ENCODE measurements at places on chromosomes 1 and 21. TPM values are rescaled to one million over a fixed set of nuclear protein-coding genes. Genes with fewer than 3 reads are reported as not detected.
A peak's percentile ranks its signal among the peaks of the same experiment; 100 is the strongest.

- H3K4me1 ChIP-seq = peaks cover 3% of the 10 kb centered on the region
- H3K27ac ChIP-seq = no peak overlapping the region
- no peak overlapping the region for H3K4me3 ChIP-seq
- H3K27me3 ChIP-seq = no peaks in the 10 kb centered on the region
- no peaks in the 10 kb centered on the region for H3K36me3 ChIP-seq
These were observed 76.6 kb upstream of the SELENON start for GRCh38 chr1:25723250-25723880.

- no peaks in the 10 kb centered on the region for H3K36me3 ChIP-seq
- no peak overlapping the region for H3K27ac ChIP-seq
- H3K27me3 ChIP-seq = no peaks in the 10 kb centered on the region
- H3K4me3 ChIP-seq = no peak overlapping the region
- no peak for DNase-seq
These were observed 910 bp upstream of the ANKRD65 start for GRCh38 chr1:1421907-1422464.

DNA sequence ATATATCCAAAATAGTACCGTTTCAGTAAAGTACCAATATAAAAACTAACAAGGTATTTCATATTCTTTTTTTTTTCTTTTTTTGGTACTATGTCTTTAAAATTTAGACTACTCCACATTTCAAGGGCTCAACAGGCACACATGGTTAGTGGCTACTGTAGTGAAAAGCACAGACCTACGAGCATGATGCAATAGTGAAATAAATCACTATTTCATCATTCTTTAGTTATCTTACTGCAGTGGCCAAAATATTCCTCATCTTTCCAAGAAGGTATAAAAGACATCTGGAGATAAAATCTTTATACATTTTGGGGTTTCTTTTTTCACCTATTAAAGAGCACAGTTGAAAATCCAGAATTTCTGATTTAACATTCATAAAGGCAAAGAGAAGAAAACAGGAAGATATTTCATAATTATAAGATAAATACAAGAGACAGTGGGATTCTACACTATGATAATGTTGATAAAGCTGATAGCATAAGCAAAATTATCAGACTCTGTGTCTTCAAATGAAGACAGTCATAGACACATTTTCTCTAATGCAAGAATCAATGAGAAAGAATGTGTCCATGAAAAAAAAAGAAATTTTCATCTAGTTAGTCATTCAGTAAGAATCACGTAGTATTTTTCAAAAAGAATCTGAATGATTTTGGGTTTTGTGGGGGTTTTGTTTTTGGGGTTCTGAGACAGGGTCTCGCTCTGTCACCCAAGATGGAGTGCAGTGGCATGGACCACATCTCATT lies 41.9 kb downstream of the CEP170 start:
- H3K4me1 ChIP-seq = no peaks in the 10 kb centered on the region
- DNase-seq = no peak
- peaks cover 30% of the 10 kb centered on the region for H3K36me3 ChIP-seq
- no peak overlapping the region for H3K4me3 ChIP-seq
- no peaks in the 10 kb centered on the region for H3K27me3 ChIP-seq

DNA sequence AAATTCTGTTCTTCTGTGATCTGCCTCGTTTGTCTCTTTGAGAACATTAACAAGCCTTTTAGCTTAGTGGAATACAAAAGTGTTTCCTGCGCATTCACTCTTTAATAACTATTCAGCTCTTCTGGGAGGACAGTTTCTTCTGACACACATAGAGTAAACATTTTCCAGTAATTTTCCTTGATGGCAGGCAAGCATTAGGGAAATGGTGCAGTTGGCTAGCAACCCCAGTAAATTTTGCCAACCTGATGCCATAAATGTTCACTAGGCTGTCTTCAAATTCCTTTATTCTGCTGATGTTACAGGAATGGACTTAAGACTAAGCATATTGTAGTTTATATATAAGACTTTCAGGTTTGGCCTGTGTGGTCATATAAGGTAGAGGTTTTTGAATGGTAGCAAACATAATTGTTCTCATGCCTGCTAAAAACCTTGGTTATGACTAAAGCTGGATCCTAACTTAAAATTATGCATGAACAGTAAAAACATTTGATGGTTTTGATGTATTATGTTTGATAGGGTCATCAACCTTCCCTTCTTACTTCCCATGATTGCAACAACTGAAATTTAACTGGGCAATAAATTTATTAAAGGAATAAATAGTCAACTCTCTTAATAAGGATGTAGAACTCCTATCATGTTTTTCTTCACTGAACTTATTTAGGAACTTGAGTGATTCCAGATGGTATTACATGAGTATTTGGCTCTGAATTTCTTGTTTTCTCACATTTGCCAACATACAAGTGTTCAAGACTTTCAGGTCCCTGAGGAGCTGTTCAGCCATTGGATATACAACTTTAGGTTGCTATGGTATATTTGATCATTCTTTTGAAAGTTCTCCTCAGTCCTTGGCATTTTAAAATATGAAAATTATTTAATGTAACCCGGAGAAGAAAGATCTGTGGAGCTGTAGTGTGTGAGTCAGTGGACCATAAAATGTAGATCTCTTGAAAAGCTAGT lies 223.4 kb downstream of the FMN2 start:
- no peak overlapping the region for H3K4me3 ChIP-seq
- H3K27me3 ChIP-seq = no peaks in the 10 kb centered on the region
- peaks cover 3% of the 10 kb centered on the region for H3K4me1 ChIP-seq
- no peak overlapping the region for H3K27ac ChIP-seq
- H3K36me3 ChIP-seq = no peaks in the 10 kb centered on the region
- DNase-seq = no peak

GRCh38 chr21:46617267-46618051 lies 12.6 kb upstream of the S100B start:
- H3K36me3 ChIP-seq = no peaks in the 10 kb centered on the region
- no peak for DNase-seq
- H3K27ac ChIP-seq = no peak overlapping the region
- no peak overlapping the region for H3K4me3 ChIP-seq

DNA sequence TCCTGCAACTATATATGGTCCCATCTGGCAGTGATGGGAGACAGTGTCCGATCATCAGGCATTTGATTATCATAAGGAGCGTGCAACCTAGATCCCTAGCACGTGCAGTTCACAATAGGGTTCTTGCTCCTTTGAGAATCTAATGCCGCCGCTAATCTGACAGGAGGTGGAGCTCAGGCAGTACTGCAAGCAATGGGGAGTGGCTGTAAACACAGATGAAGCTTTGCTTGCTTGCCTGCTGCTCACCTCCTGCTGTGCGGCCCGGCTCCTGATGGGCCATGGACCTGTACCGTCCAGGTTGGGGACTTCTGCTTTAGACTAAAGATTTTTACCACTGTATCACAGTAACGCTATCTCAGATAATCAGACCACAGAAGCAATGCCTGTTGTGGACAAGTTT lies 63.8 kb downstream of the TGFB2 start:
- H3K36me3 ChIP-seq = no peaks in the 10 kb centered on the region
- no peak overlapping the region for H3K27ac ChIP-seq
- H3K27me3 ChIP-seq = no peaks in the 10 kb centered on the region
- H3K4me3 ChIP-seq = no peak overlapping the region
- no peaks in the 10 kb centered on the region for H3K4me1 ChIP-seq

GRCh38 chr1:115210302-115210711 lies 121.0 kb upstream of the TSPAN2 start:
- H3K27ac ChIP-seq = no peak overlapping the region
- no peak for DNase-seq
- no peaks in the 10 kb centered on the region for H3K27me3 ChIP-seq
- H3K36me3 ChIP-seq = no peaks in the 10 kb centered on the region
- H3K4me3 ChIP-seq = no peak overlapping the region

- no peak for DNase-seq
- H3K27ac ChIP-seq = no peak overlapping the region
- peaks cover 3% of the 10 kb centered on the region for H3K4me1 ChIP-seq
- peaks cover 11% of the 10 kb centered on the region for H3K36me3 ChIP-seq
These were observed 19.3 kb downstream of the TRMT13 start for GRCh38 chr1:100152271-100152670.

GRCh38 chr1:103457886-103458455 lies 67.5 kb upstream of the RNPC3 start:
- no peak overlapping the region for H3K4me3 ChIP-seq
- no peaks in the 10 kb centered on the region for H3K4me1 ChIP-seq
- H3K27ac ChIP-seq = peak overlapping the region; percentile 51
- no peaks in the 10 kb centered on the region for H3K27me3 ChIP-seq

DNA sequence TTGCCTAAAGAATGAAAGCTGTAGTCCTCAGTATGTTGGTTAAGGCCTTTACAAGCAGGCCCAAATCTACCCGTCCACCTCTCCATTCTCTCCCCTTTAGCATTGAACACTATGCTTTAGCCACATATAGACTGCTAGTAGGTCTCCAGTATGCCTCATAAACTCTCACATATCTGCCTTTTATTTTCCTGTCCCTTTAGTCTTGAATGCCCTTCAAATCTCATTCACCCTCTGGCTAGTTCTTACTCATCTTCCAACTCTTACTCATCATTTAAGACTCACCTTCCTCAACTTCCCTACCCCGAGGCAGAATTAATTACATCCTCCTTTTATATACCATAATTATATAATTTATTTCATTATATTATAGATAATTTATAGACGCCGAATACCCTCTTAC lies 78.7 kb upstream of the TSPAN2 start:
- H3K27ac ChIP-seq = no peak overlapping the region
- no peaks in the 10 kb centered on the region for H3K27me3 ChIP-seq
- no peaks in the 10 kb centered on the region for H3K36me3 ChIP-seq
- no peak overlapping the region for H3K4me3 ChIP-seq

DNA sequence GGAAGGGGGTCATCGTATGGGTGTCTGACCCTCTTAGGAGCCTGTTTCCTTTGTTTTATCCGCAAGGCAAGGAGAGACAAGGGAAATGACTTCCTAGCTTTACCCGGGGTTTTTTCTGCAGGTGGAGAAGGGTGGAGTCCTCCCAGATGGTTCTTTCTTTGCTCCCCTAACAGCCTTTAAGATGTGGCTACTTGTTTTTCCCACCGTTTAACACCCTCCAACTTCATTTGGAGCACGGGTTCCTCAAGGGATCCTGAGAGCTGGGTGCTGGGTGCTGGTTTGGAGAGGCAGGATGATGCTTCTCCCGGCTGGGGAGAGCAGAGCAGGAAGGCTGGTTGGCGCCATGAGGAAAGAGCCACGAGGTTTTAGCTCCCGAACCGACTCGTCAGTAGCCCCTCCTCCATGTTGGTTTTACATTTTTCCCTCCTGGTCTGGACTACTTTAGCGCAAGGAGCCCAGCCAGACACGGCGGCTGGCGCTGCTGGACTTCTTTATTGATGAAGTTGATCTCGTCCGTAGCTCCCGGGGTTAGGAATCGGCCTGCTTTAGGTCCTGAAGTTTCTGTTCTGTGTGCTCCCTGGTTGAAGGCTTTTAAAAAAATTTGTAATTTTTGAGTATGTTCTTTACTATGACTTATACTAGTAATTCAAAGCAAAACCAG lies 1.4 kb downstream of the UCK2 start:
- peak overlapping the region; percentile 98 for H3K4me3 ChIP-seq
- no peaks in the 10 kb centered on the region for H3K27me3 ChIP-seq
- peaks cover 2% of the 10 kb centered on the region for H3K4me1 ChIP-seq
- DNase-seq = peak; percentile 58
- peak overlapping the region; percentile 78 for H3K27ac ChIP-seq

GRCh38 chr1:228367798-228368791 lies 38.5 kb downstream of the TRIM11 start:
- H3K36me3 ChIP-seq = no peaks in the 10 kb centered on the region
- H3K27ac ChIP-seq = no peak overlapping the region
- no peaks in the 10 kb centered on the region for H3K27me3 ChIP-seq
- peak; percentile 50 for DNase-seq
- no peaks in the 10 kb centered on the region for H3K4me1 ChIP-seq

DNA sequence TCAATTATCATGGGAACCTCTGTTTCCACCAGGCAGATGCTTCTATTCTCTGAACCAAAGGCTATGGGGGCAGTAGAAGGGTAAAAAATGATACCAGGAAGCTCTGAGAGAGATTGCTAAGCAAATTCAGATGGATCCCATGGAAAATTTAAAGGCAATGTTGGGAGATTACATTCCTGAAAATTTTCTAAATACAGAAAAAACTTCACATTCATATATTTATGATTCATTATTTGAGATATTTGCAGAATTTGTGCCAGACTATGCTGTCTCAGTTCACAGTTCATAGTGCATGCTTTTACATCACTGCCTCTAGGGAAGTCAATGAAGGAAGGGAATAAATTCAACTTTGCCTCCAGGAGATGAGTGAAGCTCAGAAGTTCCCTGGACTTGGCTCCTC lies 57.5 kb downstream of the KCNT2 start:
- H3K36me3 ChIP-seq = peaks cover 10% of the 10 kb centered on the region
- no peaks in the 10 kb centered on the region for H3K27me3 ChIP-seq
- no peak overlapping the region for H3K27ac ChIP-seq
- no peak for DNase-seq
- no peak overlapping the region for H3K4me3 ChIP-seq
- H3K4me1 ChIP-seq = no peaks in the 10 kb centered on the region

- H3K36me3 ChIP-seq = no peaks in the 10 kb centered on the region
- DNase-seq = peak; percentile 87
- H3K27ac ChIP-seq = no peak overlapping the region
- no peaks in the 10 kb centered on the region for H3K27me3 ChIP-seq
- H3K4me1 ChIP-seq = 0 out of 2 replicates have a peak, but pooled peaks cover 2% of the 10 kb centered on the region
These were observed 113.4 kb downstream of the DISP1 start for GRCh38 chr1:222928212-222928611.

DNA sequence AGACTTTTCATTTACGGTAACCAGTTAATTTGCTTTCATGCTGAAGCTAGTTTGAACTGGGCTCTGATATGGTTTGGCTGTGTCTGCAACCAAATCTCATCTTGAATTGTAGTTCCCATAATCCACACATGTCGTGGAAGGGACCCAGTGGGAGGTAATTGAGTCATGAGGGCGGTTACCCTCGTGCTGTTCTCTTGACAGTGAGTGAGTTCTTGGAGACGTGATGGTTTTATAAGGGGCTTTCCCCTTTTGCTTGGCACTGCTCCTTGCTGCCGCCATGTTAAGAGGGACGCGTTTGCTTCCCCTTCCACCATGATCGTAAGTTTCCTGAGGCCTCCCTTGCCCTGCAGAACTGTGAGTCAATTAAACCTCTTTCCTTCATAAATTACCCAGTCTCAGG lies 10.3 kb upstream of the FHAD1 start:
- H3K4me3 ChIP-seq = no peak overlapping the region
- H3K4me1 ChIP-seq = peaks cover 5% of the 10 kb centered on the region
- DNase-seq = no peak
- H3K27me3 ChIP-seq = no peaks in the 10 kb centered on the region

DNA sequence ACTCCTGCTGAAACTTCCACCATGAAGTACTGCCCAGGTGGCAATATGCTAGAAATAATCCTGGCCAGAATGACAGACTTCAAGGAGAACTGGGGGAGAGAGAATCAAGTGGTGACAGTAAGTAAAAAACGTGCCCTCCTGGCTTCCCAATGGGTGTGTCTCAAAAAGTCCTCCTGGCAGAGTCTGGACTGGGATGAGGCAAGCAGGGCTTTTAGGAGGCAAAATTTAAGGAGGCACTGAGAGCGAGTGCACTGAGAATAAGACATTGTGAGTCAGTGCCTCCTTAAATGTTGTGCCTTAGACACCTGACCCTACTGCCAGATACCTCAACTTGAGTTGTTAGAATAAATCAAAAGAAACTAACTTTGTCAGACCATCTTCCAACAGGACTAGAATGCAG lies 2.2 kb downstream of the LRRC52 start:
- H3K36me3 ChIP-seq = no peaks in the 10 kb centered on the region
- DNase-seq = no peak
- H3K27ac ChIP-seq = no peak overlapping the region
- 0 out of 2 replicates have a peak, but pooled peaks cover 2% of the 10 kb centered on the region for H3K4me1 ChIP-seq

Gene WNT9A
- 0.66 TPM for total RNA-seq

Gene C1orf141
- not detected for total RNA-seq

Gene UBR4
- total RNA-seq = 131 TPM

Gene ILDR2
- total RNA-seq = 1.7 TPM

Gene NHLH2
- 1.2 TPM for total RNA-seq

Gene ASCL5
- total RNA-seq = 0.31 TPM

Gene ZNF593OS
- not detected for total RNA-seq

Gene YOD1
- 9.4 TPM for total RNA-seq

Gene GPR52
- total RNA-seq = 0.33 TPM

Measured in H9 (cell line).